HT-29 (cell line): ENCODE measurements at places on chromosomes 16 and 17. TPM values are rescaled to one million over a fixed set of nuclear protein-coding genes. Genes with fewer than 3 reads are reported as not detected.

Gene EFCAB5
- 0.51 TPM in 1 of 2 replicates, not detected in the other for total RNA-seq

Gene ADCY7
- total RNA-seq = 1.0 and 1.1 TPM in 2 replicates

Gene CD300H
- not detected in 2 replicates for total RNA-seq

Gene ZG16
- total RNA-seq = 0.23 TPM in 1 of 2 replicates, not detected in the other

Gene RHBDL3
- not detected in 2 replicates for total RNA-seq

Gene SSTR5
- total RNA-seq = 1.6 and 5.1 TPM in 2 replicates

Gene CYGB
- total RNA-seq = not detected in 2 replicates

Gene PPY
- total RNA-seq = not detected in 2 replicates

Gene NRN1L
- total RNA-seq = 0.64 and 2.5 TPM in 2 replicates

Gene FA2H
- total RNA-seq = 23.0 and 29.5 TPM in 2 replicates

Gene FBXL16
- total RNA-seq = 0.29 and 1.5 TPM in 2 replicates

Gene SUZ12
- 15.5 and 19.5 TPM in 2 replicates for total RNA-seq

Gene KRTAP3-1
- not detected in 2 replicates for total RNA-seq
